ENCODE measurements at places on chromosomes 1 and 21.

DNA sequence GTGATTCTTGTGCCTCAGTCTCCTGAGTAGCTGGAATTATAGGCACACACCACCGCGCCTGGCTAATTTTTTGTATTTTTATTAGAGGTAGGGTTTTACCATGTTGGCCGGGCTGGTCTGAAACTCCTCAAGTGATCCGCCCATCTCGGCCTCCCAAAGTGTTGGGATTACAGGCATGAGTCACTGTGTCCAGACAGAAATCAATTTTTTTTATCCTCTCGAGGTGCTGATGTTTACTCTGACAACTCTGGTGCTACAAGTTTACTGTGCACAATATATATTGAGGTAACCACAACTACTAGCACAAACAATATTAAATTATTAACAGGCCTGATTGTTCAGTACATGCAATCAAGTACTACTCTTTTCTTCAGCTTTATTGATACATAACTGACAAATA lies 39.7 kb downstream of the F13B start:
- DNase-seq, result peak; percentile 18

- peak; percentile 6 for DNase-seq
These were observed 29.2 kb downstream of the CDC7 start for GRCh38 chr1:91529856-91530255.

GRCh38 chr1:212514056-212514614 lies 81.4 kb downstream of the NENF start:
- DNase-seq, result no peak

DNA sequence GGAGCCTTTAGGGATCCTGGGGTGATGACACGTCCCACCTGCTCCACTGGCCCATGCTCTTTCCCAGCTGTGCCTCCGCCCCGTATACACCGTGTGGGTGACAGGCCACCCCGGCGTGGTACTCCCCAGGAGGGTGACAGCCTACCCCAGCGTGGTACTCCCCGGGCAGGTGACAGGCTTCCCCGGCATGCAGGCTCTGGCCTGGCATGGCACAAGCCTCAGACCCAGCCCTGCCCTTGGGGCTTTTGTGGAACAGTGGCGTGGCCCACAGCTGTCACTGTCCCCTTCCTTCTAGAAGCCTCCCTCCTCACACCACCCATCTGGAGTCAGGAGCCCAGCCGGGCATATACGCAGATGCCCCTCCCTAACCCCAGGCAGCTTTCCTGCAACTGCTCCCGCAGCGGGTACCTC lies 4.7 kb upstream of the PFKL start:
- DNase-seq, result no peak

DNA sequence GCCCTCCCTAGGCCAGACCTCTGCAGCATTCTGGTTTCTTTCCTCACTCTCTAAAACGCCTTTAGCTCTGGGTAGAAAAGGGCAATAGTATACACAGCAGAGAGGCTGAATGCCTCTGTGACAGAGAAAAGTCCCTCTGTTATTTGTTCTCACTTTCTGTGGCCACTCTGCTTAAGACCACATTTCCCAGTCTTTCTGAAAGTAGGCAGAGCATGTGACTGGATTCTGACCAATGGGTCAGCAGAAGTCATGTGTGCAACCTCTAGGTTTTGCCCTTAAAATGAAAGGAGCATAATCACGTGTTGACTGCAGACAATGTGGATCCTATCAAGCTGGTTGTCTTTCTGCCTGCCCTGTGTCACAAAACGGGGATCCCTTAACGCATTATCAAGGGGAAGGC lies 79.7 kb upstream of the MARK1 start:
- no peak for DNase-seq

GRCh38 chr1:93504247-93505033 lies 56.5 kb downstream of the FNBP1L start:
- no peak for DNase-seq

DNA sequence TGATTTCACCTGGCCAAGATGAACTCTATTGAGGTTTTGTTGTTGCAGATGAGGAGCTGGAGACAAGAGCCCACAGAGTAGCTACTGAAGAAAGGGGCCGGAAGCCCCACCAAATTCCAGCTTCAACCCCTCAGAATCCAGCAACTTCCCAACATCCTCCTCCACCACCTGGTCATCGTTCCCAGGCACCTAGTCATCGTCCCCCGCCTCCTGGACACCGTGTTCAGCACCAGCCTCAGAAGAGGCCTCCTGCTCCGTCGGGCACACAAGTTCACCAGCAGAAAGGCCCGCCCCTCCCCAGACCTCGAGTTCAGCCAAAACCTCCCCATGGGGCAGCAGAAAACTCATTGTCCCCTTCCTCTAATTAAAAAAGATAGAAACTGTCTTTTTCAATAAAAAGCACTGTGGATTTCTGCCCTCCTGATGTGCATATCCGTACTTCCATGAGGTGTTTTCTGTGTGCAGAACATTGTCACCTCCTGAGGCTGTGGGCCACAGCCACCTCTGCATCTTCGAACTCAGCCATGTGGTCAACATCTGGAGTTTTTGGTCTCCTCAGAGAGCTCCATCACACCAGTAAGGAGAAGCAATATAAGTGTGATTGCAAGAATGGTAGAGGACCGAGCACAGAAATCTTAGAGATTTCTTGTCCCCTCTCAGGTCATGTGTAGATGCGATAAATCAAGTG lies 14.3 kb downstream of the CD2 start:
- DNase-seq, result no peak

GRCh38 chr1:247296599-247297180 lies 35.0 kb downstream of the ZNF496 start:
- DNase-seq, result no peak

DNA sequence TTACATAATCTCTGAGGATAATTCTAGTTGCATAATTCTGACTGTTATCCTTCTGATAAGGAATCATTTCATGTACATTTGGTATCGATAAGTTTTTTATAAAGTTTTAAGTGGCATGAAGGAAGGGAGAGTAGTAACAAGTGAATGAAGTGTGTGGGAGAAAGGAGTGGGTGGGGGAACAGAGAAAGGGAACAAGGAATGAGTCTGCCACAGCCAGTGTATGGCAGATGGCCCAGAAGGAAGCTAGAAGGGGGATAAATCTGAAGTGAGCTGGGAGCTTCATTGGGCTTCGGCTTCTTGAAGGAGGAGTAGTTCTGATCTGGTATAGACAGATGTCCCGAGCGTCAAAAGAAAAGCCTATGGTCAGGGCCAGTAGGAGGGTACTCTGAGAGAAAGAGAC lies 18.6 kb downstream of the ZBTB40 start:
- no peak for DNase-seq

GRCh38 chr1:94927405-94928175 lies 680 bp upstream of the CNN3 start:
- DNase-seq, result no peak

DNA sequence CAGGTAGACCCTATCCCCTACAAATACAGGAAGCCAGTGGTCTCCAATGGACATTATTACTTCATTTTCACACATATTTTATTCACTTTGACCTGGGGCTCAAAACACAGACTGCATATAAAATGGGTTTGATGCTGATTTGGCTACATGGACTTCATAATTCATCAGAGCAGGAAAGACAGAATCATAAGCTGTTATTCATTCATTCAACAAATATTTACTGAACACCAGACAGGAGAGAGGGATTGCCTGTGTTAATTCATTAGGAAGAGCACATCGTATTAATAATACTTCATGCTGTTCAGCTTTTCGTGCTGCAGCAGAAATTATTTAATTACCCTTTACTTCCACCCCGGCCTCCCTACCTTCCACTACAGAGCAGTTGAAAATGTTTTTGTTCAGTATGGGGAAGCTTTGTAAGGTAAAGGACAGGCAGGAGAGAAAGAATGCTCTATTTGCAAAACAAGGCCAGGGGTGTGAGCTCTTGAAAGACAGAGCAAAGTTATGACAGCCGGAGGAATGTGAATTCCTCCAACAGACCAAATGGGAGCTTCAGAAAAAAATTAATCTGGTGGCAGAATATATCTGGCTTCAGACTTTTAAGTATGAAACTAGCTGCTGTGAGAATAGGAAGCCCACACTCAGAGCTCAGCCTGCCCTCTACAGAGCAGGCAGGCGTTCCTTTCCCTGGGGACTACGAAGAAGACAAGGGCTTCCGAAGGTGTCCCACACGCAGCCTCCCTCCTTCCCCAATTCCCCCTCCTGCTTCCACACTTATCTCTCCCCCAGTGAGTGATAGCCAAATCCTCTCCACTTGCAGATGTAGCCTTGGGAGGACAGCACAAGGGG lies 58.0 kb downstream of the MDM4 start:
- DNase-seq, result no peak

DNA sequence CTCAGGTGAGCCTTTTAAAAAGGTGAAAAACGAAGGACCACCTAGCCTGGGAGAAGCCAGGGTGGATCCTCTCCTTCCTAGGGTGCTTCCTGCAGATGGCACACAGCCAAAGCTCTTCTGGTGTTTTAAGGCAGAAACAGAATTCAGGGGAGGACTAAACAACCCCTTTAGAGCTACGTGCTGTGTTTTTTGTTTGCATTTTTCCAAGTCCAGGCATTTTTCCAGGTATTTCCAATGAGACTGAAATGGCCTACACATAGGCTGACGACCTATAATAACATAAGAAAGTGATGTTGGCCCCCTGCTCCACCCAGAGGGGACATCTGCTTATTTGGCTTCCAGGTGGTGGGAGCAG lies 83.8 kb downstream of the CAPZB start:
- DNase-seq, result no peak

GRCh38 chr21:36707763-36708285 lies 8.9 kb downstream of the SIM2 start:
- DNase-seq, result no peak

DNA sequence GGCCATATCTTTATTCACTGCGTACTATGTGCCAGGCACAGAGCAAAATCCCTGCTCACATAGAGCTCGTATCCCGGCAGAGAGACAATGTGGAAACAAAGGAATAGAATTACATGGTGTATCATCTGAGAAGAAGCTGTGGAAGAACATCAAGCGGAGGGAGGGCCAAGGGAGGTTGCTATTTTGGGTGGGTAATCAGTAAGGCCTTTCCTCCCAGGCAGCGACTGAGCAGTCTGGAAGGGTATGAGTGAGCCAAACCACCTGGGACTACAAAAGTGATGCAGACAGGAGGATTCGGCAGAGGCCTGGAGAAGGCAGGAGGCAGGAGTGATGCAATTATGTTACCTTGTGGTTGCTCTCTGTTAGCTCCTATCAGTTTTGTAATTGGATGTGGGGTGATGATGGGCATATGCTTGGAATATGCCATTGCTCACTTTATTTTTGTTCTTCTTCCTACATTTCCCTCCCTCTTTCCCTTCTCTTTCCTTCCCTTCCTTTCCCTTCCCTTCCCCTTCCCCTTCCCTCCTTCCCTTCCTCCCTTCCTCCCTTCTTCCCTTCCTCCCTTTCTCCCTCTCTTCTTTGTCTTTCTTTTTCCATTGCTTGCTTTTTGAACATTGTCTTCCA lies 172.9 kb downstream of the DISC1 start:
- no peak for DNase-seq

DNA sequence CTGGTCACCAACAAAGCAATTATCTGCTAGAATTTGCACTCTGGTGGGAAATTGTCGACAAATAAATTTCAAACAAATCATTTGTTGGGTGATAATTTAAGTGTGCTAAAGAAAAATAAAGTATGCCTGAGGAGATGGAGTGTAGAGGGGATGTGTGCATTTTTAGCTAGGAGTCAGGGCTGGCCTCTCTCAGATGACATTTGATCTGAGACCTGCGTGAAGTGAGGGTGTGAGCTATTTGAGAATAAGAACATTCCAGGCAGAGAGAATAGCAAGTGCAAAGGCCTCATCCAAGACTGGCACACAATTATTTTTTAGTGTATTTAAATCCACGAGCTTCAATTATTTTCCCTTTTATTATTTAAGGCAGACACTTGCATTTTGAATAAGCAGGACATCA lies 19.7 kb upstream of the S1PR1 start:
- no peak for DNase-seq

DNA sequence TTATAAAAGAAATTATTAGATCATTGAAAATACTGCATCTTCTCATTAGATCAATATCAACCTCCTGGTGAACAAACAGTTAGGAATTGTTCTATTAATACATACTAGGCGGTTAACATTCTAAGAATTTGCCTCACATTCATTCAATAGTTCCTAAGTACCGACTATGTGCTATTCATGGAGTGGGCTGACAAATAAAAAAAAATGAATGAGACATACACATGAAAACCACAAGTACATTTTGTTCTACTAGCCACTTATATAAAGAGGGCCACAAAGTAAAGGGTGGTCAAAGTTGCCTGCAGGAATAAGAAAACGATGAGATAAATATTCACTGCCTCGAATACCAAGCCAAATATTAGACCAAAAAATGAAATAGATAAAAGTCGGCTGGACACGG lies 294.4 kb downstream of the SDCCAG8 start:
- no peak for DNase-seq

GRCh38 chr1:26597629-26598039 lies 68.1 kb downstream of the RPS6KA1 start:
- no peak for DNase-seq

DNA sequence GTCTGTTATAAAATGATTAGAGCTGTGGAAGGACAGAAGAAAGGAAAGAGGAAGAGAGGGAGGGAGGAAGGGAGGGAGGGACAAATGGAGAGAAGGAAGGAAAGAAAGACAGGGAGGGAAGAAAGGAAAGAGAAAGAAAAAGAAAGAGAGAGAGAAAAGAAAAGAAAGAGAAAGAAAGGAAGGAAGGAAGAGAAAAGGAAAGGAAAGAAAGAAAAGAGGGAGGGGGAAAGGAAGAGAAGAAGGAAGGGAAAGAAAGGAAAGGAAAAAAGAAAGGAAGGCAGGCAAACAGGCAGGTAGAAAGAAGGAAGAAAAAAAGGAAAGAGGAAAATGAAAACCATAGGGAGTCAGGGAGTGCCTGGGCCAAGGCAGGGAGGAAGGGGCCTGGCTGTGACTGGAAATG lies 14.5 kb upstream of the BACE2 start:
- DNase-seq, result no peak

DNA sequence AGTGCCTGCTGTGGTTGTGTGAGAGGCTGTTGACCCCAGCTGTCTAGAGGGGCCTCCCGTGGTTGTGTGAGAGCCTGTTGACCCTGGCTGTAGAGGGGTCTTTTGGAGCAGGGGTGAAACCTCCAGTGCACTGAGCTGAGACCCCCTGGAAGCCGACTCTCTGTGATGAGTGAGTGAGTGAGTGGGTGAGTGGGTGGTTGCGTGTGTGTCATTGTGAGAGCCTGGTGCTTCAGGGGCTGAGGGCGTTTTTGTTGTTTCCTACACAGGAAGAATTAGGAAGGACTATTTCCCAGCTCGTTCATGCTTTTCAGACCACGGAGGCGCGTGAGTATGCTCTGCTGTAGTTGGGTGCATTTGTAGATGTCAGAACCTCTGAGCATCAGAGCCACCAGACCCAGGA lies 3.0 kb downstream of the RRP1 start:
- no peak for DNase-seq

- DNase-seq, result no peak
These were observed 370.2 kb downstream of the ST6GALNAC3 start for GRCh38 chr1:76444773-76445172.

- no peak for DNase-seq
These were observed 2.1 kb upstream of the TDRD5 start for GRCh38 chr1:179589509-179589908.

DNA sequence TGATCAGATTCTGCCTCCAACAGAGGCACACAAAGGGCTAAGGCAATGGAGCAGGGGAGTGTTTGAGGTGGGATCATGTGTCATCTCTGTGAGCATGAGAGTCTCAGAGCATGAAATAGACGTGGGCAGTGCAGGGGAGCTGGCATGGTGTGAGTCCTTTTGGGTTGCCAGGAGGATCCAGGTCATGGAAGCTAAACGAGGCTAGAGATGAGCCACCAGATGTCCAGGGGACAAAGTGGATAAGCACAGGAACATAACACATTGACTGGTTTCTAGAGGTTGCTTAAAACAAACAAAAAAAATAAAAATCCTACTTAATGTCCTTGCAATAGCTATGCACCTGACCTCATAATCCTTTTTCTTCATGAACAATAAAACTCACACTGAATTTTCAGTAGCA lies 254.8 kb upstream of the GREM2 start:
- no peak for DNase-seq

GRCh38 chr21:31917108-31917507 lies 44.3 kb downstream of the HUNK start:
- no peak for DNase-seq

All from epithelial cell of prostate (primary cell).